Activated CD8-positive, alpha-beta T cell treated with anti-CD3 and anti-CD28 coated beads for 36 hours (primary cell): ENCODE measurements at places on chromosomes 2 and 18. TPM values are rescaled to one million over a fixed set of nuclear protein-coding genes. Genes with fewer than 3 reads are reported as not detected.
A peak's percentile ranks its signal among the peaks of the same experiment; 100 is the strongest.

CLK1 gene
- 121 TPM for total RNA-seq

DNA sequence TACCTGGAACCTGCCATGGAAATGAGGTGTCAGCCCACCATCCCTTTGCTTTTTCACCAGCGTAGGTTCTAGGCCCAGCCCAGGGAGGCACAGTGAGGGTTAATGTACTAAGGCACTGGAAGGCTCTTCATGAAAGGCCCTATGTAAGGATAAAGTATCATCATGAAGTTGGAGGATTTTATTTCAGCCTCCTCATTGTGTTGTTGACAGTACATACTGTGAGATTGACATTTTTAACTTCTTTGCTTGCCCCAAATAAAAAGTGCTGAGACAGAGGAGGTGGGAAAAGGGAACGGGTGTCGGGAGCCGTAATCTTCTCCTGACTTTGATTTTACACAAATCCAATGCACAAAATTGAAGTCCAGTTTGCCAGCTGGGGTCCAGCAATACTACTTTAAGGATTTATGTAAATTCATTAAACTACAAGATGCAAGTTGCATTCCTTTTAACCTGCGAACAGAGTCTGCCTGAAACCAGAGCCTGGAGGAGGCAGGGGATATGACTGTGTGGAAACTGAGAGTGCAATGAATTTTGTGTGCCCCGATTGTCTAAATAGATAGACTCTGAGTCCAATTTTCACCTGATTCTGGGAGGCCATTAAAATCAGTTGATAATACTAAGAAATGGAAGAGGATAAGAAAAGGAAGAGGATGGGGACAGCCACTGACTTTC lies 5.4 kb upstream of the NCKAP5 start:
- no peak for DNase-seq

DNA sequence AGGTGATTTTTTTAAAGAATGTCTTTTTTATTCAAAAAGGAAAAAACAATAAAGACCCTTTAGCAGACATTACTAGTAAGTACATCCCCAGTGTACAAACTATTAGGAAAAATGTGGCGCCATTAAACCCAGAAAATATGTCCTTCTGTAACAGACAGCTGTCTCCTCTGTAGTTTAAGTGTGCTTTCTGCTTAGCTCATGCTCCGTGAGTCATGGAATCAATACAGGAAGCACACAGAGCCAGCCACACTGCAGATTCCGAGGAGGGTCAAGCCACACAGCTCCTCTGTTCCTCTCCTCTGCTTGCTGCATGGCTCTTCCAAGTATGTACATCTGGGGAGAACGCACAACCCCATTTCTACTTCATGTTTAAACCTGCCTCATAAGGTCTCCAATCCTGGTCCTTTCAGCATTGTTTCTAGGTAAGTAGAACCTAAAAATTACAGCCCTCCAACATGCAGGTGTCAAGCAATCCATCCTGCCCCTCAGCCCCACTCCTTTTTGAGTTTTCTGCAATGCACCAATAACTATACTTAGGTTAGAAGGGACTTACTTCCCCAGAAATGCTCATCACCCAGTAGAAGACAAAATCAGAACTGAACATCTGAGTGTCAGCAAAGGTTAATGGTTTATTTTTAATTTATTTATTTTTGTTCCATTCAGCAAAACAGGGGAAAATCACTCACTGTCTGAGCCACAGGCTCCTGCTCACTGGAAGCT lies 37.5 kb downstream of the ACVR1 start:
- peak; percentile 35 for DNase-seq

- DNase-seq: no peak
These were observed 18.8 kb upstream of the MREG start for GRCh38 chr2:216031960-216032689.

- no peak for DNase-seq
These were observed 4.7 kb upstream of the THNSL2 start for GRCh38 chr2:88165332-88166003.
